ENCODE measurements at places on chromosomes 2 and 18. TPM values are rescaled to one million over a fixed set of nuclear protein-coding genes. Genes with fewer than 3 reads are reported as not detected.

DNA sequence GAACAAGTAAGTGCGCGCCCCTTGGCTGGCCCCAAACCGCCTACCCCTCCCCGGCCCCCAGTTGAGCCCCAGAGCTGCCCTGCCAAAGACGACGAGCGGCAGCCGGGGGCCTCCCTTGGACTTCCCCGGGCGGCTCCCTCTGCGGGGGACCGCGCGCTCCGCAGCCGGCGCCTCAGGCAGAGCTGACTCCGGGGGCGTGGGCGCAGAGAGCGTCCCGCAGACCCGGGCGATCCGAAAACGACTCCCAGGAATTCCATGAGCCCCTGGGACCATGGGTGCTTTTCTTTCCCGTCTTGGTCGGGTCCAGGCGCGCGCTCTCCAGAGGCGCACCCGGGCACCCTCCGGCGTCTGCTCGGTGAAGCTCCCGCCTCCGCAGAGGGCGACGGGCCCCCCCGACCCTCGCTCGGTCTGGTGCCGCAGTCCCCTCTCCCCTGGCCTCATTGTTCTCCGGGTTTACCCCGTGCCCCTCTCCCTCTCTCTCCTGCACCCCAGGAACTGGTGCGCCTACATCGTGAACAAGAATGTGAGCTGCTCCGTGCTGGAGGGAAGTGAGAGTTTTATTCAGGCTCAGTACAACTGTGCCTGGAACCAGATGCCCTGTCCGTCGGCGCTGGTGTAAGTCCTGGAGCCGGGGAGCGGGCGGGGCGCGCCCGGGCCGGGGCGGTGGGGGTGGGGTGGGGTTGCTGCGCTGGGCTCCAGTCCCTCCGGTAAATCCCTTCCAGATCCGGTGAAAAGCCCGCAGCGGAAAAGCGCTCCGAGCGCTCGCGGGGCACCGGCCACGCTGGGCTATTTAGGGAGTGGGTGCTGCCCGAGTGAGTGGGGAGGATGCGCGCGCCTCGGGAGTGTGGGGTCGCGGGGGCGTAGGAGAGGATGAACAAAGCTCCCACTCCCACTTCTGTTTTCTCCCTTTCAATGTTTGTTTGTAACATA is 776 bp downstream of the EMILIN2 start:
- no peak for DNase-seq
- H3K4me3 ChIP-seq: peak overlapping the region; percentile 54
- H3K4me1 ChIP-seq: peaks cover 11% of the 10 kb centered on the region
- no peaks in the 10 kb centered on the region for H3K36me3 ChIP-seq

DNA sequence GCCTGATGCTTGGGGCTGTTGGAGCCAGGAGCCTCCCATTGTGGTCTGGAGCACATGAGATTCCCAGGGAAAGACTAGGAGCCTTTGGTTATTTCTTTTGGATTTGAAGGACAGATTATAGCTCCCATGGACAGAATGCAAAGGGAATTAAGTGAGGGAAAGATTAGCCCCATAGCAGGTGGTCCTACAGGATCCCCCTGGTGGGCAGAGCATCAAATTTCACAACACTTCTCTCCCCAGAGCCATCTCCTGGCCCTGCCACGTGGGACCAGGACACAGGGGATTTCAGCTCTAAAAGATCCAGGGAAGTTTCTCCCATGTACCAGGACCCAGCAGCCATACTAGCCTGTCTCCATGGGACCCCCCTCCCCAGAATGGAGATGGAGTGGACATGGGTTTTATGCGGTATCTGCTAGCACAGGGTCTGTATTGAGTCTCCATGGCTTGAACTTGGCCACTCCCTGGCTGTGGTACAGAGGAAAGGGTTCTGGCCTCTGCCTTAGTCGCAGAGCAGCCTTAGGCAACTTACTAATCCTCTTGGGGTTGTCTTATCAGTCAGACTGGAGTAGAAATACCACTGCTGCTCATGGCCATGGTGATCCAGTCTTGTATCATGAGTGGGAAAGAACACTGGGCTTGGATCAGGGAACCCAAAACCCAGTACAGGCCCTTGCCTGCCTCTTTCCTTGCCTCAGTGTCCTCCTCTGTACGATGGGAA is 6.8 kb upstream of the PLB1 start:
- H3K36me3 ChIP-seq: no peaks in the 10 kb centered on the region
- peak; percentile 23 for DNase-seq
- H3K4me1 ChIP-seq: no peaks in the 10 kb centered on the region
- no peaks in the 10 kb centered on the region for H3K27me3 ChIP-seq
- H3K4me3 ChIP-seq: no peak overlapping the region
- H3K27ac ChIP-seq: no peak overlapping the region

- H3K4me3 ChIP-seq: no peak overlapping the region
- no peak overlapping the region for H3K27ac ChIP-seq
- no peak for DNase-seq
- no peaks in the 10 kb centered on the region for H3K36me3 ChIP-seq
- H3K27me3 ChIP-seq: no peaks in the 10 kb centered on the region
- no peaks in the 10 kb centered on the region for H3K4me1 ChIP-seq
These were observed 243.1 kb upstream of the PXDN start for GRCh38 chr2:1987379-1987778.

DNA sequence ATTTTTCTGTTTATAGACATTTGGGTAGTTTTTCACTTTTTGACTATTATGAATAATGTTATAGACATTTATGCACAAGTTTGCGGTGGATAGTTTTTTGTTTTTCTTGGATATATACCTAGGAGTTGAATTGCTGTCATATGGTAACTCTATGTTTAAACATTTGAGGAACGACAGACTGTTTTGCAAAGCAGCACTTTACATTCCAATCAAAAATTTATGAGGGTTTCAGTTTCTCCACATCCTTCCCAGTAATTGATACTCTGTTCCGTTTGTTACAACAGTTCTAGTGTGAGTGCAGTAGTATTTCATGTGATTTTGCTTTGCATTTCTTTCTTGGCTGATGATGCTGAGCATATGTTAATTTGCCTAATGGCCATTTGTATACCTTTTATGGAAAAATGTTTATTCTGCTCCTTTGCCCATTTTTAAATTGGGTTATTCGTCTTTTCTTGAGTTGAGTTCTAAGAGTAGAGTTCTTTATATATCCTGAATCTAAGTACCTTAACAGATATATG is 617.3 kb upstream of the LRATD1 start:
- H3K4me1 ChIP-seq: no peaks in the 10 kb centered on the region
- no peaks in the 10 kb centered on the region for H3K36me3 ChIP-seq
- H3K27me3 ChIP-seq: no peaks in the 10 kb centered on the region
- H3K4me3 ChIP-seq: no peak overlapping the region
- no peak for DNase-seq

DNA sequence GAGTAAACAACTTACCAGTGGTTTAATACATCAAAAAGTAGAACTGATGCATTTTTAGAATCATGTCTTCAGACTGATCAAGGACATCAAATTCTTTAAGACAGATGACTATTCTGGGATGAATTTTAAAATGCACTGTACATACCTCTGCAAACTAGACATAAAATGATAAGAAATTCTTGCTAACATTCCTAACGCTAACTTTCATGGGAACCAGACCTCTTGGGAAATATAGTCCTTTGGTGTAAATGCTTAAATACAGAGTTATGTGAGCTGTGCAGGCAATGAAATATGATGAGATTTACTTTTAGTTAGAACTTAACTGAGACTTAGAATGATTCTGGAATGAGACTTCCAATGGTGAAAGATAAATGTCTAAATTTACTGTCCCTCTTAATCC is 562.0 kb downstream of the NR4A2 start:
- no peaks in the 10 kb centered on the region for H3K4me1 ChIP-seq
- DNase-seq: no peak
- H3K4me3 ChIP-seq: no peak overlapping the region
- H3K36me3 ChIP-seq: no peaks in the 10 kb centered on the region
- H3K27ac ChIP-seq: no peak overlapping the region
- no peaks in the 10 kb centered on the region for H3K27me3 ChIP-seq

DNA sequence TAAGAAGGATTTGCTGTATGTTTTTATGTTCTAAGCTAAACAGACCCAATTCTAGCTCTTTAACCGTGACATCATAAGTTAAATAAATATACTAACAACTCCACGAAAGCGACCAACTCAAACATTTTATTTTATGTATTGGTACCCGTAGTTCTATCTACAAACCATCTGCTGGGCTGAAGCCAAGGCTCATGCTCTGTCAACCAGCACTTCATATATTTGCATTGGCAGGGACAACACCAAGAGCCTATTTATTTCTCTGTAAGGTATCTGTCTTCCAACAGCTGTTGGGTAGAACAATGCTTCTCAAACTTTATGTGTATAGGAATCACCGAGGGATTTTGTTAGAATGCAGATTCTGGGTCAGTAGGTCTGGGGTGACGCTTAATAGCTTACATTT is 64.5 kb downstream of the PID1 start:
- H3K4me3 ChIP-seq: no peak overlapping the region
- H3K27me3 ChIP-seq: no peaks in the 10 kb centered on the region
- DNase-seq: no peak
- peaks cover 11% of the 10 kb centered on the region for H3K4me1 ChIP-seq
- no peak overlapping the region for H3K27ac ChIP-seq

DNA sequence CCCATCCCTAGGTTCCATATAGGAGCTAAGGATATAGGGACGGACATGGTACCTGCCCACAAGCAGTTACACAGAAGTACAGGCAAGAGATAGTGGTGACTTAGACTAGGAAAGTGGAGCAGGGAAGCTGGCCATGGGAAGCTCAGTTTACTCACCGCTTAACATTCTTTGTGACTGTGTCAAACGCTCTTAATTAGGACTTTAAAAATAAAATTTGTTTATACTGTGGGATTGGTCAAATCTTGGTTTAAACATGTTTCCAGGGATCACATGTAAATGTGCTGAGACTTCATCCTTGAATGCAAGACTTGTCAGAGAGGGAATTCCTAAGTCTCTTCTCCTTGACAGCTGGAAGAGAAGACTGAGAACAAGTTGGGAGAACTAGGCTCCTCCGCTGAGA is 107.3 kb downstream of the MTCL1 start:
- DNase-seq: no peak
- H3K4me1 ChIP-seq: no peaks in the 10 kb centered on the region
- H3K27me3 ChIP-seq: no peaks in the 10 kb centered on the region
- no peaks in the 10 kb centered on the region for H3K36me3 ChIP-seq

- no peak overlapping the region for H3K27ac ChIP-seq
- H3K4me1 ChIP-seq: peaks cover 82% of the 10 kb centered on the region
- no peak overlapping the region for H3K4me3 ChIP-seq
These were observed 3.7 kb downstream of the RIOK3 start for GRCh38 chr18:23456835-23457234.

GRCh38 chr18:79483971-79484491 is 88.3 kb downstream of the NFATC1 start:
- H3K4me3 ChIP-seq: no peak overlapping the region
- DNase-seq: peak; percentile 2
- no peaks in the 10 kb centered on the region for H3K4me1 ChIP-seq
- H3K36me3 ChIP-seq: no peaks in the 10 kb centered on the region
- H3K27me3 ChIP-seq: no peaks in the 10 kb centered on the region

- H3K27me3 ChIP-seq: no peaks in the 10 kb centered on the region
- no peak overlapping the region for H3K4me3 ChIP-seq
- H3K27ac ChIP-seq: no peak overlapping the region
- no peaks in the 10 kb centered on the region for H3K36me3 ChIP-seq
These were observed 277.5 kb downstream of the ETAA1 start for GRCh38 chr2:67674668-67675067.

DNA sequence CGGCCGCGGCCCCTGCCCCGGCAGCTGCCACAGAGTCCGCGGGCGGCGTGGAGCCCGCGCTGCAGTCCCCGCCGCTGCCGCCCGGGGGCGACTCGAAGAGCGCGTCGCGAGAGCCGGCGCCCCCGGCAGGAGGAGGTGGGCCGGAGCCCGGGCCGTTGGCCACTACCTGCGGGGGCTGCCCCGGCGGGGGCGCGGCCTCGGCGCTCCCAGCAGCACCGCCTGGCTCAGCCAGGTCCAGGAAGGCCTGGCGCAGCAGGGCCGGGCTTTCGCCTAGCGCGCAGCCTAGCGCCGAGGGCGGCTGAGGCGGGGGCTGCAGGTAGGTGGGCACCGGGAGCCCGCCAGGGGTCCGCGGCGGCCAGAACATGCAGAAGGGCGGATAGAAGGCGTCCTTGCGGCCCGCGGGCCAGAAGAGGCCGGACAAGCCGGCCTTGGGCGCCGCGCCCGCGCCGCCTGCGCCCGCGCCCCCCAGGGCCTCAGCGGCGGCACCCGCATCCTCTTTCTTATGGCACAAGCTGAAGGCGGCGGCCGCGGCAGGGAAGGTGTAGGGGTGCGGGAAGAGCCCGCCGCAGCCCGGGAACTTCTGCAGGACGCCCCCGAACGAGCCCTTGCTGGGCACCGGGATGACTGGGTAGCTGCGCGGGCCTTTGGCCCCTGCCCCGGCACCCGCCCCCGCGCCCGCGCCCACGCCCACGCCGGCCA is 3.9 kb downstream of the SKOR2 start:
- DNase-seq: no peak
- no peaks in the 10 kb centered on the region for H3K4me1 ChIP-seq
- no peaks in the 10 kb centered on the region for H3K36me3 ChIP-seq
- H3K4me3 ChIP-seq: no peak overlapping the region
- peaks cover 85% of the 10 kb centered on the region for H3K27me3 ChIP-seq

DNA sequence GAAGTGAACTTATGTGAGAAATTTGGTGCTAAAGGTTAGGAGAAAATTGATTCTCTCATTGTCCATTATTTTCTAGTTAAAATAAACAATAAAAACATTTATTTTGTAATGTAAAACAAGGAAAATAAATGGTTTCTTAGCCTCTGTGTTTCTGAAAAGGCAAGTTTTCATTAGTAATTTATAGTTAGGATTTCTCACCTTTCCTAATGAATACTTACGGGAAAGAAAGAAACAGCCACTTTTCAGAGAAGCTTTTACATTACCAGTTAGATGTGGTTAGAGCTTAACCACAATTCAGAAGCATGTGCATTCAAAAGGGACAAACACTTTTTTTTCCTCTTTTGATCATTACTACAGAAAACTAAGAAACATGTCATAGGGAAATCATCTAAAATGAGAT is 18.8 kb downstream of the NEMP2 start:
- no peaks in the 10 kb centered on the region for H3K27me3 ChIP-seq
- no peak for DNase-seq
- no peak overlapping the region for H3K27ac ChIP-seq

GRCh38 chr2:55962915-55963314 is 39.3 kb upstream of the EFEMP1 start:
- H3K27ac ChIP-seq: no peak overlapping the region
- H3K4me1 ChIP-seq: peaks cover 16% of the 10 kb centered on the region
- no peak overlapping the region for H3K4me3 ChIP-seq
- no peaks in the 10 kb centered on the region for H3K27me3 ChIP-seq

The TCF23 gene
- total RNA-seq: 0.26 TPM

The CGREF1 gene
- total RNA-seq: 0.52 TPM

The OTOS gene
- not detected for total RNA-seq

The DAW1 gene
- not detected for total RNA-seq

The SP140 gene
- 2.6 TPM for total RNA-seq

The C2orf78 gene
- total RNA-seq: not detected

The TM4SF20 gene
- total RNA-seq: not detected

The IL36A gene
- not detected for total RNA-seq
